ENCODE measurements at places on chromosomes 6 and 20.
A peak's percentile ranks its signal among the peaks of the same experiment; 100 is the strongest.

DNA sequence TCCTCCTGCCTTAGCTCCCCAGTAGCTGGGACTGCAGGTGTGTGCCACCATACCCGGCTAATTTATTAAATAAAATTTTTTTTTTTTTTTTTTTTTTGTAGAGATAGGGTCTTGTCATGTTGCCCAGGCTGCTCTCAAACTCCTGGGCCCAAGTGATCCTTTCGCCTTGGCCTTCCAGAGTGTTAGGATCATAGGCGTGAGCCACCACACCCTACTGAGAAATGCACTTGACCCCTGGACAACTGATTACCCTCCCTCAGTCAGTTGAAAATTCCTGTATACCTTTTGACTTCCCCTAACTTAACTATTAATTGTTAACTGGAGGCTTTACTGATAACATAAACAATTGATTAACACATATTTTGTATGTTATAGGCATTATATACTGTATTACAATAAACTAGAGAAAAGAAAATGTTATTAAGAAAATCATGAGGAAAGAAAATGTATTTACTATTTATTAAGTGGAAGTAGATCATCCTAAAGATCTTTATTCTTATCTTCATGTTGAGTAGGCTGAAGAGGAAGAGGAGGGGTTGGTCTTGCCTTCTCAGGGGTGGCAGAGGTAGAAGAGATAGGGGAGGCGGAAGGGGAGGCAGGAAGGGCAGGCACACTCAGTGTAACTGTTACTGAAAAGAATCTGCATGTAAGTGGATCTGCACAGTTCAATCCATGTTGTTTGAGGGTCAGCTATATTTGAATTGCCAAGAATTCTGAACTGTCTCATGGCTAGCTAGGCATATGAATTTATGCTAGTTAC, 104.3 kb downstream of the FARS2 start:
- DNase-seq: no peak

DNA sequence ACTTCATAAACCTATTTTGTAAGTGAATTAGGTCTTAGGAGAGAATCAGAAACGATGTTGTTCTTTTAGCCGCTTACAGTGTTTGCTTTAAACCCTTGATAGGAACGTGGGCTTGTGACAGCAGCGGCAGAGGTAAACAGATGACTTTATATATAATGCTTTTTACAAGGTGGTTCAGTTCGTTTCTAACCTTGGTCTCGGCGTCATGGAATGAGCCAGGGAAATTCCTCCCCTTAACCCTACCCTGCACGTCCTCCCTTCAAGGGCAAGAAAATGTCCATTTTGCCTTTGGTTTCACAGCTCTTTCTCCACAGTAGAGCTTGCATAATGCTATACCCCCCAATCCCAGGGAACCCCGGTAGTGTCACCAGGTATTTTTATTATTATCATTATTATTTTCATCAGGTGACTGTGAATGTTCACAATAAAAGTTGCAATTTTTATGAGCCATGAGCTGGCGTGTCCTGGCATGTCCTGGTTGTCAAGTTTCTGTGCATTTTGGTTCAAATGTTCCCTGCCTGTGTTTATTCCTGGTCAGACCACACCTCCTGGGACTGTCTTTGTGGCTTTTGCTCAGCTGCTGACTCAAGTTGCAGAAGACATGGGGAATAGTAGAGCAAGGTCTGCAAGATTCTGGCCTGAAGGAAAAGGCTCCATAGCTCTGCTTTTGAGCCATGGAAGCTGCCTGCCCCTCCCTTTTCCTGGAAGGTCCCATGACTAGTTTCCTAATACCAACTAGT, 112.8 kb upstream of the BMP2 start:
- DNase-seq: no peak

DNA sequence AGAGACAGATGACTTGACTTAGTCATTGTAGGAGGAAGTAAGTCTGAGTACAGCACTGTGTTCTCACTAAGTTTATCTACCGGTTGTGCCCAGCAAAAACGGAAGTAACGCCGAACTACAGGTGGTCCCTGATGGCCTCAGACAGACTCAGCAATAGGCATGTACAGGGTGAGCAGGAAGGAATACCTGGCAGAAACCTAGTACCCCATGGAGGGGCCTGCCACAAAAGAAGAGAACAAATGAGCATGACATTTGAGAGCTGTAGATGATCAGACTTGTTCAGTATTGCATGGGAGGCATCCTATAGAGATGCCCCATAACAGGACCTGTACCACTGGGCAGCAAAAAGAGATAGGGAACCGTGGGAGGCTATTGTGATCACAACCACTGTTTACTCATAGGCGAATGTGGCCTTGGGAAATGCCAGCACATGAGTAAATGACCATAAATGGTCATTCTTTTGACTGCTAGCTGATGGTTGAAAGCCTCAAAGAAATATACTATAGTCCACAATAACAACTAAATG, 106.4 kb upstream of the TAB2 start:
- DNase-seq: no peak

DNA sequence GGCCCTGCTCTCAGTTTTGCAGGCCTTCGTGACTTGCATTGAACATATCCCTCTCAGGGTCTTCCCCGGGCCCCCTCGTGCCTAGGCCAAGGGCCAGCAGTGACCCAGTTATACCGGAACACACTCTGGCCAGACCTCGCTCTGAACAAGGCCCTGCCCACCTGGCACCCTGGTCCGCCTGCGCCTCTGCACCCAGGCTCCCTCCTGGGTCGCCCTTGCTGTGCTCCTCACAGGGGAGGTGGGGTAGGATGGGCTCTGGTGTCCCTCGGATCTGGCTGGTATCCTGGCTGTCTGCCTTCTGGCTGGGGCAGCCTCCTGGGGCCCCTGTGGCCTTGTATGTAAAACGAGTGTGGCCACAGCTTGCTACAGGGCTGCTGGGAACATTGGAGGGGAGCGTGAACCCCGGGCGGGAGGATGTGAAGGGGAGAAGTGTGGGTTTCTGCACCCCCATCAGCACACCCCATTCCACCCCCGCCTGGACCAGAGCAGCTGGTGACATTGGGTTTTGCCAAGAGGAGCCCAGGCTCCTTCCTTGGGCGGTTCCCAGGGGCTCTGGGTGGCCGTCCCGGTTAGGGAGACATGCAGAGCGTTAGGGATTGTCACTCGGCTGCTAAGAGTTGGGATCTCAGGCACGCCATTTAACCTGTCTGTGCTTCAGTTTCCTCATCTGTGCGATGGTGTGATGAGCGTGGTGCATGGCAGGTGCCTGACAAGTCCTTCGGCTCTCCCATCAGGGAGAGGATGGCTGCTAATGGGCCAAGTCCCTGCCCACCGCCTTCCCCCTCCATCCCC, 17.5 kb downstream of the SRC start:
- no peak for DNase-seq

- DNase-seq: no peak
These were observed 369.9 kb downstream of the BTBD3 start for GRCh38 chr20:12287575-12287974.

DNA sequence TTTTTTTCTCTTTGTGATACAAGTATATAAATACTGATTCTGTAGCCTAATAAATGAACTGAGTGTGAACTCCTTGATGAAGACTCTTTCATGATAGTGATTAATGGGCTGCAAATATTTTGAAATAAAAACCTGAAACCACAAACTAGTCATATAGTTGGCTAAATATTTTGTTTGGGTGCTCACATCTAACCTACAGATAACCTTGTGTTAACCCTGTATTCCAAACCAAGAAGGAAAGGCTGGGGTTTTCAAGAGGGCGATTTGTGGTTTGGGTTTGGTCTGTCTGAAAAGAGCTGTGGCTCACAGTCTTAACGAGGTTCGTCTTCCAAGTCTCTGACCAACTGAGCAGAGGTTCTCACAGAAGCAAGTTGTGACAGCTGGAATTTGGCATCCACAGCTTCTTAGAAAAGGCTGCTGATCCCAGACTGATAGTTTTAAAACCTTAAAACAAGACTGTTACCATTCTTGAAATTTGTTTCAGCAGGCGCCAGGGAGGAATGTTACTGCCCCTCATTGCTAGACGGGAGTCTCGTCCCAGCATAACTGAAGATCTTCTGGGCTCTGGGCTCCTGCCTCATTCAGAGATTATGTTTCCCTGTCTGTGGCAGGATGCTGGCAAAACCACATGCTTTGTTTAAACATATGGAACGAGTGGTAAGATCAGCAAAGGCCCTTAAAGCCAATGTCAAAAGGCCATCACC, 736.4 kb upstream of the MARCKS start:
- DNase-seq: no peak

DNA sequence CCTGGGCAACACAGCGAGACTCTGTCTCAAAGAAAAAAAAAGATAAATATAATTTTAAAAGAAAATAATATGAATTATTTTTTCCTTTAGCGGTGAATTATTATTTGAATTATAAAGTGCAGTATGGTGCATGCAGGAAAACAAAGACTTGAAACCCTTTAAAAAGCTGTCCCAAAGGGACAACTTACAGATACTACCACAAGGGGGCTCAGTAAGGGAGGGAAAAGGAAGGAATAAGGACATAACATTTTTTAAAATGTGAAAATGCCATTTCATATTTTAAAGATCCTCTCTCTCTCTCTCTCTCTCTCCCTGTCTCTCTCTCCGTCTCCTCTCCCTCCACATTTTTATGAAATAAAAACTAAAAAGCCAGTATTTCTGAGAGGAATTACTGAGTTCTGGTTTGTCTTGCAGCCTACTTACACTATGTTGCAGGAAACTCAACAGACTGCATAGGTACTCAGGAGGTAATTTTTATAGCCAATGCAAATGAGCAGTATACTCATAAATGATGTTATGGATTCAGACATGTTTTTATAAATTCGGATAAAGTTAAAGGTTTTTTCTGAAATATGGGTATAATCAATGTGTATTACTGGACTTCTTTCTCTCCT, 455.0 kb upstream of the GJE1 start:
- peak; percentile 20 for DNase-seq

DNA sequence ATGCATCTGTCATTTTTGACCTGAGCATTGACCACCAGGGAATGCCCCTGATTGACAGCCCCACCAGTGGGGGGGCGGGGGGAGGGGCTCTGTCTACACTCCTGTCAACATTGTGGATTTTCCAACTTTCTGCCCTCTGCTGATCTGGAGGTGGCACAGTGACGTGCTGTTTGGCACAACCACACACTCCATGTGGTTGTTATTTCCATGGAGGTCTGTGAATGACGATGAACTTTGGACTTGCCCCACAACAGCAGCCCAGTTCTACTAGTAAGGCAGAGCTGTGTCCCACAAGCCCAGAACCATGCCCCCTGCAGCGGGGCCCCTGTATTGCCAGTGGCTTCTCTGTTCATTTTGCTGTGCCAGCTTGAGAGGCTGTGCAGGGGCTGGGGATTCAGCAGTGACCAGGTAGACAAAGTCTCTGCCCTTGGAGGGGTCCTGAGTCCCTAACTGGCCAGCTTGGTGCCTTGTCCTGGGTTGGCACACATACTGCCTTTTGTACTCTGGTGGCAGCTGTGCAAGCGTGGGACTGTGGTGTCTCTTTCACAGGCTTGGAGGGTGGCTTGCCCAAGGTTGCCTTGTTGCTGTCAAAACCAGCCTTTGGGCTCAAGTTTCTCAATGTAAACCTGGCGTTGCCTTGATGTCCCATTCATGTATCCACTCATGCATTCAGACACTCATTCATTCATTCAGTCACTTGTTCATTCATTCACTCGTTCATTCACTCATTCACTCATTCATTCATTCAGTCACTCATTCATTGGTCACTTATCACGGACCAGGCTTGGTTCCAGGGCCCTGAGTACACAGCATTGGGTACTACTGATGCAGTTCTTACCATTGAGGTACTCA, 108.5 kb downstream of the SYCP2 start:
- DNase-seq: no peak

DNA sequence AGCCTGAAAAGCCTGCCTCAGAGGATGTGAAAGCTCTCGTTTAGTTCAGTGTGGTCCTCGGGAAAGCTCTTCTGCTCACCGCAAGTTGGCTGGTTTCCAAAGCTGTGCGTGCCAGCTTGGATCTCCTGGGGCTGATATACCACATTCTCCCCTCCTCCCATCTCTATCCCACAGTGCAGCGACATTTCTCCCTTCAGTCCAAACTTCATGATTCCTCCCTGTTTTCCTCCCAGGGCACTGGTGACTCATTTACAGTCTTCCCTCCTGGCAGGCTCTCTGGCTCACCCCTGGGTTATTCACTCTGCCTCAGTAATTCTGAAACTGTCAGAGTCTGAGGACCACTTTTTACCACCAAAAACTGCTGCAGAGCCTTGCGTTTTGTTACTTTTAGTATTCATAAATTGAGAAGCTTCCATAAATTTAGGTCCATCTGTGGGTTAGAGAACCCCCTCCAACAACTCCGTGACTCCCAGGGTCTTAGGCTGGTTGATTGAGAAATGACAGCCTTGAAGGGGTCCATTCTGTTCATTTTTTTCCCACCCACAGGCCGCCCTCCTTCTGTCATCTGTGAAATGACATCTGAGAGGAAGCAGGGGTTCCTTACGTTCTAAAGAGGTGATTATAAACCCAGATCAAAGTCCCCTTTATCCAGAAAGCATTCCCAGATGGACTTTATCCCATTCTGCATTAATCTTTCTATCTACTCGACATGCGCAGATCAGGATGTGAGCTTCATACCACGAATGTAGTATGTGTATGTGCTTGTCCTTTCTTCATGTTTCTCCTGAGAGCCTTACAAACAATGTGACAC, 6.1 kb downstream of the TRIM10 start:
- DNase-seq: no peak

DNA sequence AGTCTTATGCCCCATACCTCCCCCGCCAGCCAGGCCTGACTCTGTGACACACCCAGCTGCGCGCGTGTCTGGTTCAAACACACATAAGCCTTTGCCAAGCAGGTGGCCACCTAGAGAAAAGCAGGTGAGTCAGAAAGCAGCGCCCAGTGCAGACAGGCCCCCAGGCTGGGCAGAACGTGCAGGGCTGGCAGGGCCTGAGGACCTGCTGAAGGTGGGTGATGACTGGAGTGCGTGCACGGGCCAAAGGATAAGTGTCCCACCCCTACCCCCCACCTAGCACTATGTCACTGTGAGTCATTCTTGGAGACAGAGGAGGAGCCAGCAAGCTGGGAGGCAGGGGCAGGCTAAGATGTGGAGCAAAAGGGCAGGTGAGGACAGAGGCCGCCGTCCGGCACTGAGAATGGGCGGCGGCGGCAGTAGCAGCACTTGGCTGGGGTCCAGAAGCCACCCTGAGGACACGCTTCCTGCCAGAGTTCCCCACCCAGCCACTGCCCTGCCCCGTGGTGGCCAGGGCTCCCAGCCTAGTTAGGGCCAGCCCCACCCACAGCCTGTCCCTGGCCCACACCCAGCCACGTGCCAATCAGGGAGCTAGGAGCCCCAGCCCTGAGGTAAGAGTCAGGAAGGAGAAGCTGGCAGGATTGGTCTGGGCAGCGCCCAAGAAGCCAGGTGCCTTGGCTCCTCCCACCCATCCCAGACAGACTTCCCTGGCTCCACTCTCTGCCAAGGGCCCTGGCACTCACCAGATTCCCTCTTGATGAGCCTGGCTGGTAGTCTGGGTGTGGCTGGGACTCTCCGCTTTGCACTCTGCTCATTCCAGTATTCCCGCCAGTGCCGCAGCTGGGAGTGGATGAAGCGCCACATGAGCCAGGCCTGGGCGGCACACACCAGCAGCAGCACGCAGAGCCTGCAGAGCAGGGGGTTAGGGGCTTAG, 72.7 kb downstream of the TRAM2 start:
- peak; percentile 59 for DNase-seq

DNA sequence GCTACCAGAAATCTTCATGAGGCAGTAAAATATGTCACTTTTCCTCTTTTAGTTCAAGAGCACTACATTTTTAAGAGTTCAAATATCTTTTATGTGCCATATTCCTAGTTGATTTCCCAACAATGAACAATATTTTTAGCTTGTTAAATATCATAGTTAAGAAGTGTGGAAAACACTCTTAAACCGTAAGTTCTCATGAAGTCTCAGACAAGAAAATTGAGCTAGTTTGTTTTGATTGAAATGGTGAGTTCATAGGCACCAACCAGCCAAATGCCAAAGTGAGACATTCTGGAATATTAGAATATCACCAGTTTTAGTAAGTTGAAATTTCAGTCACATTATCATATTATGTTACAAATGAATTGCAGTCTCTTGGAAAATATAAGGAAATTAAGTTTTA, 277.2 kb upstream of the HSF2 start:
- DNase-seq: no peak
